Kidney (tissue), 22 donors: ENCODE measurements at places on chromosomes 3 and 15. TPM values are rescaled to one million over a fixed set of nuclear protein-coding genes. Genes with fewer than 3 reads are reported as not detected.
A peak's percentile ranks its signal among the peaks of the same experiment; 100 is the strongest.

DNA sequence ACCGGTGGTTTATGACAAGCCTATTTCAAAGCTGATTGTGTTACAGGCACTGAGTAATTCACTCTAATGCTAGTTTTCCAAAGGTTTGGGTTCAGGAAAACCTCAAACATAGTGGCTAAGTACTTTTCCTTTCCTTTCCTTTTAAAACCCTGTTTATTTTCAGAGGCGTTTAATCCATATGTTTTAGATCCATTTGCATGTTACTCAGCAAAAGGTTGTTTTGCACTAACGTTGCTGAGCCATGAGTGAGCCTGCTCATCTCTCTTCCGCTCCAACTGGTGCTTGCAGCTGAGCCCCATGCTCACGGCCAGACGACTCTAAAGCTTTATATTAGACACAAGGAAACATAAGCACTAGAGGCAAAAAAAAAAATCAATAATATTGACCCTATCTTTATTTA, 9.4 kb downstream of the CEMIP start:
- H3K27me3 ChIP-seq = no peaks in the 10 kb centered on the region
- H3K4me1 ChIP-seq = no peaks in the 10 kb centered on the region
- no peak overlapping the region for H3K4me3 ChIP-seq
- no peaks in the 10 kb centered on the region for H3K36me3 ChIP-seq
- no peak for DNase-seq
- H3K27ac ChIP-seq = no peak overlapping the region

- no peak overlapping the region for H3K27ac ChIP-seq
- H3K36me3 ChIP-seq = no peaks in the 10 kb centered on the region
- no peaks in the 10 kb centered on the region for H3K4me1 ChIP-seq
- peak; percentile 28 for DNase-seq
- no peak overlapping the region for H3K4me3 ChIP-seq
Measured at GRCh38 chr15:101017093-101017754, 98.1 kb downstream of the LRRK1 start.

STAB1 gene
- total RNA-seq = 379 TPM

DNA sequence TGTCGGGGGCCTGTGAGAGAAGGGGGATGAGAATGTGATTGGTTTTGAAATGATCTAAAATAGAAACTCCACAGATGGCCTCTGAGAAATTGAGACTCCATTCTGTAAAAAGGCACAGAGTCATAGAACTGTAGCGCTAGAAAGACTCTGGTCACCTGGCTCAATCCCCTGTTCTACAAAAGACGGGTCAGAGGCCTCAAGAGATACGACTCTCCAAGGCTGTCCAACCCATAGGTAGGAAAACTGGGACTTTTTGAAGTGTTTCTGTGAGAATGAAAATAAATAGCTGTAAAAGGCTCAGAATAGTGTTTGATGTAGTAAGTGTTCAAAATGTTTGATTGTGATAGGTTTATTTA, 11.7 kb upstream of the TMC3 start:
- no peak for DNase-seq
- H3K27me3 ChIP-seq = no peaks in the 10 kb centered on the region
- H3K4me3 ChIP-seq = no peak overlapping the region
- no peaks in the 10 kb centered on the region for H3K4me1 ChIP-seq
- H3K27ac ChIP-seq = no peak overlapping the region

DNA sequence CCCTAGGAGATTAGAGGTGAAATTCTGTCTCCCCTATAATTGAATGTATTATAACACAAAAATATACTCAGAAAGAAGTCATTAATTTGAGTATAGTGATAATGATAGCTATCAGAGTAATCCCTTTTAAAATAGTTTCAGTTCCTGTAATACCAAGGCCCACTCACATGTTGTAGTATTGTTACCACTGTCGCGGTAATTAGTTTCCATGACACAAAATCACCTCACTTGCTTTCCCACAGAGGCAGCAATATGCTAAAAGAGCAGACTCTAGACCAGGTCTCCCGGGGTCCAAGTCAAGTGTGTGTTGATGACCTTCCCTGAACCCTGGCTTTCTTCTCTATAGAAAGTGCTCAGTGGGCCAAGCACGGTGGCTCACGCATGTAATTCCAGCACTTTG, 39.5 kb upstream of the NSMCE3 start:
- no peaks in the 10 kb centered on the region for H3K27me3 ChIP-seq
- H3K4me3 ChIP-seq = no peak overlapping the region
- H3K27ac ChIP-seq = no peak overlapping the region
- H3K36me3 ChIP-seq = no peaks in the 10 kb centered on the region

SERPINI2 gene
- not detected for total RNA-seq

CCDC80 gene
- 57.5 TPM for total RNA-seq

GRCh38 chr15:69914040-69914439, 183.7 kb downstream of the TLE3 start:
- no peak for DNase-seq
- no peak overlapping the region for H3K27ac ChIP-seq
- H3K36me3 ChIP-seq = no peaks in the 10 kb centered on the region
- H3K4me1 ChIP-seq = no peaks in the 10 kb centered on the region
- H3K27me3 ChIP-seq = no peaks in the 10 kb centered on the region
- no peak overlapping the region for H3K4me3 ChIP-seq

SCAMP5 gene
- total RNA-seq = 13.4 TPM

GRCh38 chr3:57971975-57972374, 36.2 kb upstream of the FLNB start:
- H3K4me1 ChIP-seq = no peaks in the 10 kb centered on the region
- H3K27me3 ChIP-seq = no peaks in the 10 kb centered on the region
- no peak overlapping the region for H3K4me3 ChIP-seq

GRCh38 chr15:101028772-101029438, 109.7 kb downstream of the LRRK1 start:
- H3K4me3 ChIP-seq = no peak overlapping the region
- peak; percentile 52 for DNase-seq
- H3K36me3 ChIP-seq = no peaks in the 10 kb centered on the region
- H3K4me1 ChIP-seq = no peaks in the 10 kb centered on the region
- no peaks in the 10 kb centered on the region for H3K27me3 ChIP-seq

DNA sequence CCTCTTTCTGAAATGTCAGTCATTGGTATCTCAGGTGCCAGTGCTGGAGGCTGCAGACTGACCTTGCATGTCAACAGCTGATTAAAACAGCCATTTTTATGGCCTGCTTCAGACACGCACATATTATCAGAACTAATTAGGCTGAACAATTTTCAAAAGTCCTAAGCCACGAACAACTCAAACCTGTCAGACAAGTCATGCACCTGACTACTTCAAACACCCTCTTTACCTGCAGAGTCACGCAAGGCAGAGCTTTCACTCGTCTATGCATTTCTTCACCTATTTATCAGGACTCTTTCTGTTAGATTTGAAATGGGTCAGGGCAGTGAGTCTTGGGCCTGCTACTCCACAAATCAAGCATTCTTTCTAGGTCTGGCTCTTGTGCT, 26.7 kb downstream of the CLK3 start:
- no peak overlapping the region for H3K4me3 ChIP-seq
- H3K4me1 ChIP-seq = peaks cover 18% of the 10 kb centered on the region
- no peak overlapping the region for H3K27ac ChIP-seq
- DNase-seq = no peak

DNA sequence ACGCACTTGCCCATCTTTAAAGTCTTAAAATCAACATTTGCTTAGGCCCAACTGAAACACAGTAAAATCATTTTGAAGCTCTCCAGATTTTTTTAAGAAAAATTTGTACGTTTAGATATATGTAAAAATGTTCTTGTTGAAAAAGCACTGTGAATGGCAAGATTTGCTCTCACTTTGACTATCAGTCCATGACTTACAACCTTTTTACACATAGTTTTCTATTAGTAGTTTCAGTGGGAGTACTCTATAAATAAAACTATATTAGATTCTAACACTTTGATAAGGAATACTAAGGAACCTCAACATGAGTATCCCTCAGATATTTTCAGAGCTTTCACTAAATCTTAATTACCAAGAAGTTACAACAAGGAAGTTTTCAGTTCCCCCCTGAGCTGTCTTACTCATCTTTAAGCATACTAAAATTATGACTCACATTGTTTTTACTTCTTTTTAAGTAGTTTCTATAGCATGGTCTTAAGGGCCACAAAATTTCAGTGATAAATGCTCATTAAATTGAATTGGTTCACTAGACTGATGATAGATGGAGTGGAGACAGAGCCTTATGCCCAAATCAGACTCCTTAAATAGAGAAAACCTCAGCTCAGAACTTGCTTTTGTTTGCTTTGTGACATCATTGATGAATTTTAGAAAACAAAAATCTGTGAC, 31.6 kb upstream of the RAP2B start:
- H3K4me3 ChIP-seq = no peak overlapping the region
- DNase-seq = no peak
- H3K36me3 ChIP-seq = no peaks in the 10 kb centered on the region
- H3K4me1 ChIP-seq = no peaks in the 10 kb centered on the region
- no peak overlapping the region for H3K27ac ChIP-seq
- H3K27me3 ChIP-seq = no peaks in the 10 kb centered on the region

GRCh38 chr15:25882466-25882865, 19.3 kb upstream of the ATP10A start:
- no peak for DNase-seq
- H3K4me1 ChIP-seq = no peaks in the 10 kb centered on the region

GOLGA8Q gene
- 1.6 TPM for total RNA-seq

FBXO40 gene
- total RNA-seq = not detected

DNA sequence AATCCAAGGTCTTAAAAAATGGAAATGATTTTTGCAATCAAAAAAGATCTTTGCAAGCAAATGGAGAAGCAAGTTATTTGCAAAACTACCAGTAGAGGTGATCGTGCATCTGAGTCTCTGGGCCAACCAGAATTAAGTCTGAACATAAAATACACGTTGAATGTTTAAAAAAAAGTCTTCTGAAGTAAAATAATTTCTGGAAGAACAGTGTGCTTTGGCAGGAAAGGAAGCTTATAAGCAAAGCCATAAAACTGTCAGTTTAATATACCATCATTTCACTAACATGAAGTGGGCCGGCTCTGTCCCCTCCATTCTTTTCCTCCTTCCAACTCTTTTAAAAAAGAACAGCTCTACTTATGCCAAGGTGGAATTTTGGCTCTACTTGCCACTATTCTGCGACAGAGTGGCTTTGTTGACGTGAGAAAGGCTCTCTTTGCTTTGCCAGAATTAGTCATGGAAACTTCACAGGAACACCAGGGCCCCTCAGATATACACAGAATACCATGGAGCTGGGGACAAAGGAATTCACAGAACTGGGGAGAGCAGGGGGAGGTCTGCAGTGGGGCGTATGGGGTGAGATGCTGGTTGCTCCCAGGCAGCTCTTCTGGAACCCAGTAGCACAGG, 29.8 kb downstream of the FSTL1 start:
- H3K36me3 ChIP-seq = no peaks in the 10 kb centered on the region
- peaks cover 15% of the 10 kb centered on the region for H3K4me1 ChIP-seq
- peak; percentile 75 for DNase-seq

ISLR gene
- 30.2 TPM for total RNA-seq

DNA sequence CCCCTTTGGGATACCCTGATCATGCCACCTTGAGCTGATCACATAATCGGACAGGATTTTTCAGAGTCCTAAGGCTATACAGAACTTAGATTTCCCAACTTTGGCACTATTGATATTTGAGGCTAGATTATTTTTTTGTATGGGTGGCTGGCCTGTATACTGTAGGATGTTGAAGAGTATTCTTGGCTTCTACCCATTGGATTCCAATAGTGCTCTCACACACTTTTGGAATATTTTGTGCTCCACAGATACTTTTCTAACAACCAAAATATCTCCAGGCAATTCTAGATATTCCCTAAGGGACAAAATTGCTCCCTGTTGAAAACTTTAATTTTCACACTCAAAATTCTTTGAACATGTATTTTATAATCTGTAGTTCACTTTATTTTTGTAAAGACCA, 125.1 kb downstream of the ABI3BP start:
- no peak overlapping the region for H3K27ac ChIP-seq
- no peaks in the 10 kb centered on the region for H3K4me1 ChIP-seq
- H3K4me3 ChIP-seq = no peak overlapping the region
- H3K36me3 ChIP-seq = no peaks in the 10 kb centered on the region

GRCh38 chr3:50542177-50543034, 25.1 kb downstream of the C3orf18 start:
- H3K36me3 ChIP-seq = no peaks in the 10 kb centered on the region
- H3K27ac ChIP-seq = no peak overlapping the region
- no peak for DNase-seq
- no peaks in the 10 kb centered on the region for H3K27me3 ChIP-seq
